ENCODE measurements at places on chromosomes 16 and 17.

- no peak for DNase-seq
These were observed 14.3 kb upstream of the SCIMP start for GRCh38 chr17:5248821-5249479.

DNA sequence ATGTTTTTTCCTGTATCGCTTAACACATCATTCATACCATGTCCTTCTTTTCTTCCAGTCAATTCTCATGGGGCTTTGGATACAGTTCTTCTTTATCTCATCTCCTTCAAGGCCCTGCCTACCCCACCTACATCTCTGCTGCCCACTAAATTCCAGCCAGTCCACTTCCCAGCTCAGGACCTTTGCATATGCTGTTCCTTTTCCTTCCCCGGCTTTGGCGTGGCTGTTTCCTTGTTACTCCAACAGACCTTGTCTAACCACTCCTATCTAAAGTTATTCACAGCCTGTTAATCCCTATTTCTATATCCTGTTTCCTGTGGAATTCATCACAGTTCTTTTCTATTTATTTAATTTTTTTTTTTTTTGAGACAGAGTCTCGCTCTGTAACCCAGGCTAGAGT, 6.6 kb upstream of the STAT3 start:
- no peak for DNase-seq

GRCh38 chr17:59641799-59642484, 22.2 kb downstream of the CLTC start:
- no peak for DNase-seq

GRCh38 chr17:80544655-80545498, at the start of gene RPTOR:
RPTOR (plus strand) TSS chr17:80544838; CDS start chr17:80545630, 792 bp downstream.
- DNase-seq: peak; percentile 89

DNA sequence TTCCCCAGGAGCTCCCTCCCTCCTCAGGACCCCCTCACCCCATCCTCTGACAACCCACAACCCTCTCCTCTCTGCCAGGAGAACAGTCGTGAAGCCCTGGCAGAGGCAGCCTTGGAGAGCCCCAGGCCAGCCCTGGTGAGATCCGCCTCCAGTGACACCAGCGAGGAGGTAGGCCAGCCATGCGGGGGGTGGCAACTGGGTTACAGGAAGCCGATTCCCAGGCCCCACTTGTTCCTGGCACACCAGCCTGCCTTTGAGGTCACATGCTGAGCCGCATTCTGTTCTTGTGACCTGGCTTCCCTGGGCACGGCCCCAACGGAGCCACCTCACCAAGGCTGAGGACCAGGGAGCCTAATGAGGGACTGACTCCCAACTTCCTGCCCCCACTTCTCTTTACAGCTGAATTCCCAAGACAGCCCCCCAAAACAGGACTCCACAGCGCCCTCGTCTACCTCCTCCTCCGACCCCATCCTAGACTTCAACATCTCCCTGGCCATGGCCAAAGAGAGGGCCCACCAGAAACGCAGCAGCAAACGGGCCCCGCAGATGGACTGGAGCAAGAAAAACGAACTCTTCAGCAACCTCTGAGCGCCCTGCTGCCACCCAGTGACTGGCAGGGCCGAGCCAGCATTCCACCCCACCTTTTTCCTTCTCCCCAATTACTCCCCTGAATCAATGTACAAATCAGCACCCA, 7.9 kb downstream of the NAT9 start:
- no peak for DNase-seq

- DNase-seq: no peak
These were observed 132.2 kb downstream of the SPECC1 start for GRCh38 chr17:20141198-20141972.

DNA sequence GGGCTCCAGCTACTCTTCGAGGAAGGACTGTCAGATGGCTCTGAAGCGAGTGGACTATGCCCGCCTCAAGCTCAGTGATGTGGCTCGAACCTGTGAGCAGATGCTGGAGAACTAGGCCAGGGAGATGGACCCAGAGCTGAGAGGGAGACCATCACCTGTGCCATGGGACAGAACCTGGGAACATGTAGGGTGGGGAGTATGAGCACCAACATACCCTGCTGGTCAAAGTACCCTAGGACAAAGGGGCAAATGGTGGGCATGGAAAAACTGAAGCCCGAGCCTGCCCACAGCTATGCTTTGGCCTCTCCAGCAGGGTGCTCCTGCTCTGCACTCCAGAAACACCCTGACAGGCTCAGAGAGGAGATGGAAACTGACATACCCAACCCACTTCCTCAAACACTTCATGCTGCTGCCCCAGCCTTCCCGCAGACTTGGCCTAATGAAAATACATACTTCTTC, 1.9 kb downstream of the MED11 start:
- no peak for DNase-seq

- no peak for DNase-seq
These were observed 382.2 kb downstream of the ZFHX3 start for GRCh38 chr16:72665701-72666100.

GRCh38 chr16:88502371-88502770, 49.3 kb downstream of the ZFPM1 start:
- no peak for DNase-seq

GRCh38 chr17:27496005-27496404, 39.8 kb downstream of the KSR1 start:
- DNase-seq: no peak

DNA sequence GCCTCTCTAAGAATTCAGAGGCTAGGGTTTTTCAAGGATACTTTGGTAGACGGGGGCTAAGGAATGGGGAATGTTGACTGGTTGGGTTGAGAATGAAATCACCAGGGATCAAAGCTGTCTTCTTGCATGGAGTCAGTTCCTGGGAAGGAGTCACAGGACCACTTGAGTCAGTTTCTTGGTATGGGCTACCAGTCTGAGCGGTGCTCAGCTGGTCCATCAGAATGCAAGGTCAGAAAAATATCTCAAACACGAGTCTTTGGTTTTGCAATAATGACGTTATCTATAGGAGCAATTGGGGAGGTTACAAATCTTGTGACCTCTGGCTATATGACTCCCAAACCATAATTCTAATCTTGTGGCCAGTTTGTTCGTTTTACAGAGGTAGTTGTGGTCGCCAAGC, 18.4 kb downstream of the CHD9NB start:
- no peak for DNase-seq

DNA sequence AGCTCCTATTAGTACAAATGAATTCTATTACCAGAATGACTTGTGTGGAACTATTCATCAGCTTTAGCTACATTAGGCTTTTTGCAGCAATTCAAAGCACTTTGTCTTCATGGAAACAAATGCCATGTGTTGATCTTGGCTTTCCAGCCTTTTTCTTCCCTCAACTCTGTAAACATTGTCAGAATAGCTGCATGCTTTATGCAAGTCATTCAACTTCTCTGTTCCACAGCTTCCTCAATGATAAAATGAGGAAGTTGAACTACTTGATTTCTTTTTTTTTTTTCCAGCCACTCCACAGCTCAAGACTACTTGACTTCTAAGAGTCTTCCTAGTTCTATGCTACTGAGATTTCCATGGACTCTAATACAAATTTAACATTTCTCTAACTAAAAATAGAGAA, 41.1 kb downstream of the KIAA0753 start:
- no peak for DNase-seq

GRCh38 chr16:88465387-88465983, 12.4 kb downstream of the ZFPM1 start:
- DNase-seq: no peak

DNA sequence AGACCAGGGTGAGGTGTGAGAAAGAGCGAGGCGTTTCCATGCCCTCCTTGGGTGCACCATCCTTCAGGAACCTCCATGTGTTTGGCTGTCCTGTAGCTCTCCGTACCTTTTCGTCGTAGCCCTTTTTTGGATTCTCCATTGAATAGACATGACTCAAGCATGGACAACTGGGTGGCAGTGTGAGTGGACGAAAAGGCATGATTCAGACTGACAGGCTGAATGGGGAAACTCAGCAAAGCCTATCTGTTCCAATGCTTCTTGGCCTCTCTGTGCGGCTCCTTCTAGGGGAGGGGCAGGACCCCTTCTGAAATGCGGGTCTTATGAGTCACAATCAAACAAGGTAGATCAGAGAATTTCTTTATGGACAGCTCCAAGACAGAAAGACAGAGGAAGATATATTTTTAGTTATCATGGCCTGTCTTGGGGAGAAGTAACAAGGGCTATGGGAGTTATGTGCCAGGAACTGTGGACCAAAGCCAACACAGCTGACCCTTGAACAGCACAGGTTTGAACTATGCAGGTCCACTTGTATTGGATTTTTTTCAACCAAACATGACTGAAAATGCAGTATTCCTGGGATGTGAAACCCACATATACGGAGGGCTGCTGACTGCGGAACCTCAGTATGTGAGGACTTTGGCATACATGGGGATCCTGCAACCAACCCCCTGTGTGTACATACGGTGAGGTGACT, 22.9 kb downstream of the ADORA2B start:
- DNase-seq: no peak

GRCh38 chr17:50192144-50192617, 9.2 kb downstream of the COL1A1 start:
- no peak for DNase-seq
